ENCODE measurements at places on chromosomes 16 and 17.

DNA sequence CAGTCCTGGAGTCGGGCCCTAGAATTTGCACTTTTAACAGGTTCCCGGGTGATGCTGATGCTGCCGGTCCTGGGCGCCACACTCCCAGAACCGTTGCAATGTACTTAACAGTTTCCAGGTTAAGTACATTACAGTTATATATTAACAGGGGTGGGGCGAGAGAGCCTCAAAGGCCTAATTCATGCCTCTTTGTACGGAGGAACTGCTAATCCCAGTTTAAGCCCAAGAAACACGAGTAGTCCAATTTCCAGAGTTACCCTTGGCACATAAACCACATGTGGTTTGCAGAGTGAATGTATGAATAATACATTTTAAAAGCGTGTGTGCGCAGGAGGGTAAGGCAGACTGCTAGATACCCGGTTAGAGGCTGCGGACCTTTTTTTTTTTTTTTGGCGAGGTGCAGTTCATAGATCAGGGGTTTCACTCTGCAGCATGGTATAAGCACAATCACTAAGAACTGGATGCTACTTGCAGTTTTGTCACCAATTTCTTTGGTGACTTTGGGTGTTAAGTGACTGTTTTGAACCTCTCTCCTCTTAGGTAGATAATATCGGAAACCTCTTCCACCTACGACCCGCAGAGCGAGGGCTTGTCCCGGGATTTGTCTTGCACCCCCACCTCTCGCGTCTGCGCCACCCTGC lies 713 bp downstream of the COX11 start:
- peak; percentile 46 for DNase-seq

DNA sequence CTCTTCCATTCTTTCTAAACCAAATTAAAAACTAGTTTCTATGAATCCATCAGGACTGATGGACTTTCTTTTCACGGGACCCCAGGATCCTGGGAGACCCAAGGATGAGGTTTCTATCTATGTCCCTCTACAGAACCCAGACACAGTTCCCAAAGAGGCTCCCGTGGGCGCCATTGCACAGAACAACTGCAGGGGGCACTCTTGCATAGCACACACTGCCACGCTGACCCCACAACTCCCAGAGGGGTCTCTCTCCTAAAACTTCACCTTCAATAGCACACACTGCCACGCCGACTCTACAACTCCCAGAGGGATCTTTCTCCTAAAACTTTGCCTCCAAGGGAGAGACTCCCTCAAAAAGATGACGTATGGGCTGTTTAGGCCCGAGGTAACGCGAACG lies 9.0 kb downstream of the ABR start:
- no peak for DNase-seq

- DNase-seq, result no peak
Measured at GRCh38 chr17:4008441-4009185, 44.4 kb upstream of the ATP2A3 start.

- no peak for DNase-seq
Measured at GRCh38 chr16:79062336-79062735, 538.2 kb downstream of the MAF start.

DNA sequence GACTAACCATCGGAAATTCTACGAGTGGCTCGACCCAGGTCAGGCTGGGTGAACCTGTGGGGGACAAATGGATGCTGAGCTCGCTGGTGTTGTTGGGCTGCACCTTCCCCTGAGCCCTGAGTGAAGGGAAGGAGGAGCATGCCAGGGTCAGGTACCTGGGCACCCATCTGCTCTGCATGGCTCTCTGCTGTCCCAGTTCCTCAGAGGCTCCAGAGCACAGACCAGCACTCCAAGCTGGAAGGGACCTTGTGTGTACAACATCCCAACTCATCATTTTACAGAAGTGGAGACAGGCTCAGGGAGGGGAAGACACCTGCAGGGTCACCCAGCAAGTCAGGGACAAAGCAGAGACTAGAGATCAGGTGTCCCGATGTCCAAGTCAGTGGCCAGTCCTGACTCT lies 84.9 kb upstream of the NLRP1 start:
- no peak for DNase-seq

- no peak for DNase-seq
Measured at GRCh38 chr17:47967607-47968252, 3.2 kb upstream of the CDK5RAP3 start.

- DNase-seq, result no peak
Measured at GRCh38 chr16:5027575-5028235, 6.0 kb downstream of the NAGPA start.

GRCh38 chr17:63293323-63294075 lies 152.6 kb downstream of the CYB561 start:
- DNase-seq, result peak; percentile 35

DNA sequence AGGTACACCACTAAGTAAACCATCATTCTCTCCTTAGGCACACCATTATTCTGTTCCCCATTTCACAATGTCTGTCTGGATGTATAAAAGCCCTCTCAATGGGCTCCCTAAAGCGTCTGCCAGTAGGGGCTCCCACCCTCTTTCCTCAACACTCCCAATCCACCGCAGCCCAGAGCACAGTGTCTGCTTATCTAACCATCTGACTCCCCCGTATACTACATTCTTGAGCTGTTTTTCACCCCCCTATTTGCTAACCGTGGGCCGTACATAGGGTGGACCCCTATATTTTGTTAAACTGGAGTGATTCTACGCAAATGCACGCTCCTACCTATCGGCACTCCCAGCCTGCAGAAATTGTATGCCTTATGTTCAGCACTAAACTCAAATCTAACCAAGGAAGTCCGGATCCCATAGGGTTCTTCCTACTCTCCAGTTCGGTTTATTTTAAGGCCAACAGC lies 685 bp upstream of the PSMD3 start:
- DNase-seq, result peak; percentile 59

DNA sequence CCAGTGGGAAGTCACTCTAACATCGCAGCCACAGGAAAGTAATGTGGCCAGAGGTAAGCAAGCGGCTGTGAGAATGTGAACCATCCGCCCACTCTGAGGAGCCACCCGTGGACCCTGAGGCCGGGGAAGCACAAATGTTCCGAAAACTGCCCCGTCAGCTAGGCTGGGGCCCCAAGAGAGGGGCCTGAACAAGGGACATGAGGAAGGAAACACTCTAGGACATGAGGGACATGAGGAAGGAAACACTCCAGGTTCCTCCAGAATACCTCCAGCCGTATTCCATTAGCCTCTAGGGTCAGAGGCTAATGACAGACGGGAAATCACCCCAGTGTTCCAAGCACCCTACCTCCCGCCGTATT lies 317 bp downstream of the TEFM start:
- no peak for DNase-seq

GRCh38 chr17:50642722-50643656 lies 8.3 kb downstream of the ABCC3 start:
- no peak for DNase-seq

- no peak for DNase-seq
Measured at GRCh38 chr16:75264457-75264998, 13.1 kb upstream of the BCAR1 start.

DNA sequence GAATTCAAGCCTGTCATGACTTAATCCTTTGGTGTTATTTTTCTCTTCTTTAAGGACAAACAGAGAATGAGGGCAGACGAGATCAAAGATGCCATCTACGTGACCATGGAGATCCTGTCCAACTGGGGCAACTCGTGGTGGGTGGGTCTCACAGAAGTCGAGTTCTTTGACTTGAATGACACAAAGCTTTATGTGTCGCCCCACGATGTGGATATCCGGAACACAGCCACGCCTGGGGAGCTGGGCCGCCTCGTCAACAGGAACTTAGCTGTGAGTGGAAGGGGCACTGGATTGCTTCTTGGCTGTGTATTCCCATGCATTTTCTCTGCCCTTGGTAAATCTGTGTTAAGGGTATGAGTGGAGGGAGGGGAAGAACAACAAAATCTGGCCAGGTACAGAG lies 158.7 kb downstream of the KATNIP start:
- DNase-seq, result no peak

- no peak for DNase-seq
Measured at GRCh38 chr17:29158488-29159275, 21.5 kb downstream of the MYO18A start.

All from NCI-H526 (cell line).